ENCODE measurements at places on chromosomes 12 and 14. TPM values are rescaled to one million over a fixed set of nuclear protein-coding genes. Genes with fewer than 3 reads are reported as not detected.

GDF11 gene
- total RNA-seq: 3.7 TPM

TBC1D30 gene
- 0.13 TPM for total RNA-seq

BCL11B gene
- not detected for total RNA-seq

ITGB7 gene
- 1.3 TPM for total RNA-seq

KRT83 gene
- not detected for total RNA-seq

P2RX2 gene
- not detected for total RNA-seq

OR4E2 gene
- not detected for total RNA-seq

YEATS4 gene
- 16.3 TPM for total RNA-seq

NAA30 gene
- 24.2 TPM for total RNA-seq

COCH gene
- 0.13 TPM for total RNA-seq

DEPDC4 gene
- 2.5 TPM for total RNA-seq

AQP6 gene
- not detected for total RNA-seq

ING4 gene
- total RNA-seq: 28.4 TPM

KRT3 gene
- not detected for total RNA-seq

TTC8 gene
- 40.4 TPM for total RNA-seq

CLEC4C gene
- not detected for total RNA-seq

PRKCH gene
- 14.7 TPM for total RNA-seq
